ENCODE measurements at places on chromosomes 5 and 9. TPM values are rescaled to one million over a fixed set of nuclear protein-coding genes. Genes with fewer than 3 reads are reported as not detected.

DNA sequence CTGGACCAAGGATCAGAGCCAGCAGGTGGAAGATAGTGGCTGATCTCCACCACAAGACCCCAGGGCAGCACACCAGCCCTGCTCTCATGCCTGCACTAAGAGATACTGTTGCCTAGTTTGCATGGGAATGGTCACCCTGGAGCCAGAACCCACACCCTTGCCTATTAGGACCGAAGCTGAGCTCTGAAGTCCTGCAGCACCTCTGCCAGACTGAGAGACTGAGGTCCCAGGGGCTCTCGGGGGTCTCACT, 11.3 kb downstream of the ACSL6 start:
- no peak for DNase-seq

GRCh38 chr9:86674487-86674886, 272.8 kb downstream of the GAS1 start:
- DNase-seq: no peak

DNA sequence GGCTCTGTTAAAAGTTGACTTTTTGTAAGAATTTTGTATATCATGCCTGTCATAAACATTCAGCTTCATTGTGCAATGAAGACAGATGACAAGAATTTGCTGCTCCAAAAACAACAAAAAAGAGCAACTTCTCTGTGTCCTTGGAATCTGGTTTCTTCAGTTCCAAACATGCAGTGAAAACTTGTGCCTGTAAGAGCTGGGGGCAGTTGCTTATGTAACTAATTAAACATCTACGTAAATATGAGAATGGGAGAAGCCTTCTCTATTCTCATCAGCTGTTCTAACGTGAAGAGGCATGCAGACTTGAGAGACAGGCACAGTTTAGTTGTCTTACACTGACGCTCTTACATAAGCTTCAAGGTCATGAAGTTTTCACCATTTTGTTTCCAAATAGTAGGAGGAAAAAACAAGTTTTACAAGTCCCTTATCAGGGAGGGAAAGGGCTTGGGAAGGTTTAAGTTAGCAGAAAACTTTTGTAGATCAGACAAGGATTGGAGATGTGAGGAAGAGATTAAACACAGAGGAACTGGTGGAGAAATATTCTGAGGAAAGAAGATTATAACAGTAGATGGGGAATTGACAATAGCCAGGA, 170.4 kb downstream of the RFK start:
- DNase-seq: no peak

GRCh38 chr9:130058154-130058553, 4.4 kb downstream of the GPR107 start:
- peak; percentile 26 for DNase-seq

The PCDHGC5 gene
- 0.06 TPM for total RNA-seq
